EH (cell line): ENCODE measurements at places on chromosomes 11 and 22.
A peak's percentile ranks its signal among the peaks of the same experiment; 100 is the strongest.

- no peak for DNase-seq
Observed at GRCh38 chr11:45677770-45678512, 12.5 kb upstream of the CHST1 start.

- DNase-seq: no peak
Observed at GRCh38 chr11:2794968-2795322, 90.6 kb downstream of the CDKN1C start.

DNA sequence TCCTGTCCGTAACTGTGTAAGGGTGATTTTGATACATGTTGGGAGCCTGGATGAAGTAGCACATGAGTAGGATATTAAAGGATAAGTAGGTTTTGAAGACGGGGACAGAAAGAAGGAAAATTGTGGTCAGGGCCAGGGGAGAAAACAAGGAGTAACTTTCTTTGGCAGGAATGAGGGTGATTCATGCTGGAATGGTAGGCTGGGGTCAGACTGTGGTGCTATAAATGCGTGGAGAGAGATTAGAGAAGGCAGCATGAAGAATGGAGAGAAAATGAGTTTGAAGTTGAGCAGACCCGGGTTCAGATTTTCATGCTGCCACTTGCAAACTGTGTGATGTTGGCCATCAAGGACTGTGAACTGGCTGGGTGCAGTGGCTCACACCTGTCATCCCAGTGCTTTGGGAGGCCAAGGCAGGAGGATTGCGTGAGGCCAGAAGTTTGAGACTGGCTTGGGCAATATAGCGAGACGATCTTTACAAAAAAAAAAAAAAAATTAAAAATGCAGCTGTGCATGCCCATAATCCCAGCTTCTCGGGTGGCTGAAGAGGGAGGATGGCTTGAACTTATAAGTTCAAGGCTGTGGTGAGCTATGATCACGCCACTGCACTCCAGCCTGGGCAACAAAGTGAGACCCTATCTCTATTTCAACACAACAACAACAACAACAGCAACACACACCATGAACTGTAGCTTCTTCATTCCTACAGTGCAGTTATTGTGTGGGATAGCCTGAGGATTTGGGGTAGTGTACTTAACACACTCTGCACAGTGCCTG lies 22.3 kb downstream of the ZBTB16 start:
- DNase-seq: peak; percentile 4

GRCh38 chr11:89458716-89459115 lies 32.5 kb downstream of the NOX4 start:
- peak; percentile 13 for DNase-seq

DNA sequence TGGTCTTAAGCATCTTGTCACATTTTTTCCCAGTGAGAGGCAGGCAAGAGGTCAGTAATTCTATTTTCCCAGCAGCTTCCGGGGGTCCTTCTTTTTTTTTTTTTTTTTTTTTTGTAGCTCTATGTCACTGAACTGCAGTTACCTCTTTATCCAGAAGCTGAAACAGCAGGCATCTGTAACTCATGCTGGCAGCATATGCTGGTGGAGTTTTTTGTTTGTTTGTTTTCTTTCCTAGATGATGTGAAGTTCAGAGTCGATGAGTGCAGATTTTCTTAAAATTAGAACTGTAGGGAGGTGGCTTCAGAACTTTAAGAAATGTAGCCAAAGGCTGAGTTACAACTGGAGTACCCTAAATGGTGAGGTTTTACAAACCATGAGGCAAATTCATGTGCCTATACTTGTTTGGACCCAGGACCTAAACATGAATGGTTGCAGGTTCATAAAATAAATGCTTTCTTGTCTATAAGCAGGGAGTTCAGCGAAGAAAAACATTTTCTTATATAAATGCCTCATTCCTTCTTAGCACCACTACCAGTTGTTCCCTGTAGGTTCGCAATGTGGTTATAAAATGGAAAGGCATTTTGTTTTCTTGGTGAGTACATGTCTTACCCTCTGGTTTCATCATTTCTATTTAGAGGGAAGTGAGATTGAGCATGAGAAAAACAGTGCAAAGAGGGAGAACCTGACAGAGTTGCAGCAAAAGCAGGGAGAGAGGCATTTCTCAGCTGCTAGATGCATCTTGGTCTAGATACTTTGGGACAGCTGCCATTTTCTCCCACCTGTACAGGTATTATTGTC lies 84.0 kb downstream of the TRIM44 start:
- DNase-seq: peak; percentile 42

- peak; percentile 3 for DNase-seq
Observed at GRCh38 chr11:1453611-1454034, 33.0 kb downstream of the MOB2 start.
